Stimulated activated CD4-positive, alpha-beta T cell treated with anti-CD3 and anti-CD28 coated beads, Interleukin-1b, Interleukin-23, amount 100 ng/mL, for 1 hour (primary cell): ENCODE measurements at places on chromosomes 16 and 17.

DNA sequence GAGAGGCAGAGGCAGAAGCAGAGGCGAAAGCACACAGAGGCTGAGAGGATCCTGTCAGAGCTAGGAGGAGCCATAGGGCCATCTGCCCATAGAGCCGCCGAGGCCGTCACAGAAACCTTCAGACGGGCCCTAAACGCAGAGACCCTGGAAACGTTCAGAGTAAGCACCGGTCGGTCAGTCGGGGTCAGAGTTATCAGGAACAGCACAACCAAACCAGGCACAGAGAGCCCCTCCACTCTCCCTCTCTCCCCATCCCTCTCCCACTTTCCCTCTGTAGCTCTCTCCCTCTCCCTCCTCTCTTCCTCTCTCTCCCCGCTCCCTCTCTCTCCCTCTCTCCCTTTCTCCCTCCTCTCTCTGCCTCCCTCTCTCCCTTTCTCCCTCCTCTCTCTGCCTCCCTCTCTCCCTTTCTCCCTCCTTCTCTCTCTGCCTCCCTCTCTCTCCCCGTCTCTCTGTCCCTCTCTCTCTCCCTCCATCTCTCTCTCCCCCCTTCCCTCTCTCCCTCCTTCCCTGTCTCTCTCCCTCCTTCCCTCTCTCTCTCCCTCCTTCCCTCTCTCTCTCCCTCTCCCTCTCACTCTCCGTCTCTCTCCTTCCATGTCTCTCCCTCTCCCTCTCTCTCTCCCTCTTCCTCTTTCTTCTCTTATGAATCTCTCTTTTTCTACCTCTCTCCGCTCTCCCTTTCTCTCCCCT is 138.9 kb downstream of the C16orf95 start:
- DNase-seq: no peak

DNA sequence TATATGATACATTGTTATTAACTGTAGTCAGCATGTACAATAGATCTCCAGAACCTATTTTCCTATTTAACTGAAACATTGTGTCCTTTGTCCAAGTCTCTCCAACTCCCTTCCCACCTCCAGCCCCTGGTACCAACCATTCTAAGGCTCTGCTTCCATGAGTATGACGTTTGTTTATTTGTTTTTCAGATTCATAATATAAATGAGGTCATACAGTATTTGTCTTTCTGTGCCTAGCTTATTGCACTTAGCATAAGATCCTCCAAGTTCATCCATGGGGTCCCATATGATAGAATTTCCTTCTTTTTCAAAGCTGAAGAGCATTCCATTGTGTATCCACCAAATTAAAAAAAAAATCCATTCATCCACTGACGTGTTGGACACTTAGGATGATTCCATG is 39.4 kb downstream of the OTOA start:
- no peak for DNase-seq

DNA sequence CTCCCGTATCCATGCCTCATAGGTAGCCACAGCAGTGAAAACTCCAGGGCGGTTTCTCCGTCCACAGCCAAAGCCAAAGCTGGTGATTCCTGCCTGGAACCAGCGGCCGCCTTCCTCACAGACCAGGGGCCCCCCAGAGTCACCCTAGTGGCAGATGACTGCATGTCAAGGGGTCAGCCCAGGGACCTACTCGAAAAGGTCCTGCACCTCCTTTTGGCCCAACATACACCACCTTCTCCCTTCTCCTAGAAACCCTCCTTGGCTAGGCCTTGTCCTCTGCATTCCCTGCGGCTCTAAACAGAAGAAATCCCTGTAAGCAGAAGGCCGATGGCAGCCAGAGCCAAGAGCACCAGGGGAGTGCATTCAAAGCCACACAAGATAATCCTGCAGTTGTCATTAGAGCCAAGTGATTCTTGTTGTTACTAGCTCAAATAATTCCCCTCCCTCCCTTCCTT is 6.1 kb downstream of the PRSS36 start:
- no peak for DNase-seq

GRCh38 chr17:15384142-15384787 is 42.9 kb upstream of the TEKT3 start:
- no peak for DNase-seq

GRCh38 chr16:85309656-85310587 is 197.7 kb upstream of the CIBAR2 start:
- no peak for DNase-seq

DNA sequence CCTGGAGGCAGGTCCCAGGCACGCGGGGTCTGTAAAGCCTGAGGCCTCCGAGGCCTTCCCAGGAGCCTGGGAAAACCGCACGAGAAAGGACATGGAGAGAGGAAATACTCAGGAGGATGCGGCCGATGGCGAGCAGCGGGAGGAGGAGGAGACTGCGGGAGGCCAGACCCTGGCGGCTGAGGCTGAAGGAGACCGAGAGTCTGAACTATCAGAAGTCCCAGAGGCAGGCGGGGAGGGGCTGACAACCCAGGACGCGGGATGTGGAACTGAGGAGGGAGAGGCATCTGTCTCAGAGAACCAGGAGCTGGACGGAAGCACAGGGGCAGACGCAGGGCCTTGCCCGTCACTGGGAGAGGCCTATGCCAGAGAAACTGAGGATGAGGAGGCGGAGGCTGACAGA is 2.4 kb downstream of the APOBR start:
- no peak for DNase-seq

DNA sequence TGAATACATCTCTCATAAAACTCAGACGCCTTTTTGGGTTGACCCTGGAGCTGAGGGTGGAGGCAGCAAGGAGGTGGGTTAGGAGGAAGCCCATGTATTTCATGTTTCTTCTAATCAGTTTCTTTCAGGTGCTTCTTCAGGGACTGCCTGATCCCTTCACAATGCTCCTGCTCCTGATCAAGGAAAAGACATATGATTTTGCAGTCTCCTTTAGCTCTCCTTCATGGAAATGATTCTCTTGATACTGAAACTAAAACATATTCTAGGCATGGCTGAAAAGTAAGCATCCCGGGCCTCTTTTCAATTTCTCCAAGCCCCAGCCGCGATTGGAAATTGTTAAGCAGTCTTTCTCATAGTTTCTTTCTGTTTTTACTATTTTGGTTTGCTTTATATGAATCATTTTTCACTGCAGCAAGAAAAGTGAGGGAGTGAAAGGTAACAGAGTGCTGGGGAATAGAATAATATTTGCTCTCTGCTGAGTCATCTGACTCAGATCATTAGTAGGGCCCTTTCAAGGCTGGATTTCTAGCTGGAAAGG is 730.7 kb downstream of the CDH11 start:
- DNase-seq: no peak

DNA sequence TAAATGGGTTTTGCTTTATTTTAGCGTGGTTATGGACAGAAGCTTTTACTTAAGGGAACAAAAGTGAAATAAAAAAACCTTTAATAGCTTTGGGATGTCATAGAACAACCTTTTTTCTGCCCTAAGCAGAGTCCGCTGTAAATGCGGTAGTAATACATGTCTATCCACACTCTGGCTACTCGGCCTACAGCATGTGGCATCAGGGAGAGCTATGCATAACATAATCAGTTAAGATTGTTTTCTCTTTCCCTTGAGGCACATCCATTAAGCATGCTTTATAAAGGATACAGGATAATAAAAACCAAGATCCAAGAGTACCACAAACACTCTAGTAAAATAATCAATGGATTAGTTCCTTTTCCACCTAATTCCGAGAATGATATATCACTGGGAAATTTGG is 10.3 kb downstream of the RPGRIP1L start:
- DNase-seq: no peak

- no peak for DNase-seq
Observed at GRCh38 chr17:60089096-60089806, 10.5 kb upstream of the HEATR6 start.

DNA sequence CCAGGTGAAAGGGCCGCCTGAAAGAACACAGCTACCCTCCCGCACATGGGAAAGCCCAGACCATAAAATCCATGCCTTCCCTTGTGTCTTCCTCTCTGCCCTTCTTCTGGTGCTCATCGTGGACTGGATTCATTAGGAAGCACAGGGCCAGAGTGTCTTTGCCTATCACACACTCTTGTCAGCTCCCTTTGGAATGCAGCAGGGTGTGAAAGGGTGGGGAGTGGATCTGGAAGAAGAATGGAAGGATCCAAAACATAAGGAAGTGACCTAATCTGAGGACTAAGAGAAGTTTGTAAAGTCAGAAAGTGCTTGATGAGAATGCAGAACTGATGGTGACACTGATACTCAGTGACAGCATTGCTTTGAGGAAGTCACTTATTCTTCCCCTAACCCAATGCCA is 1147.3 kb upstream of the GOT2 start:
- no peak for DNase-seq

DNA sequence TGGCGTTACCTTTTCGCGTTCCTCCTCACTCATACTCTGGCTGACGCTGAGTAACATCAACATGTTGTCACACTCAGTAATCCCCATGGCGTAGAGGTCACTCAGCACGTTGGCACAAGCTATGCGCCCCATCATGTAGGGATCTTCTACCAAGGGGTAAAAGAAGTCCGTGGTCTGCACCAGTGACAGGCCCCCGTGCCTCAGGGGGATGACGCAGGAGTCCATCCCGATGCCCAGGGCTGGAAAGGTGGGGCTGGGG is 596 bp downstream of the SEPHS2 start:
- DNase-seq: no peak

DNA sequence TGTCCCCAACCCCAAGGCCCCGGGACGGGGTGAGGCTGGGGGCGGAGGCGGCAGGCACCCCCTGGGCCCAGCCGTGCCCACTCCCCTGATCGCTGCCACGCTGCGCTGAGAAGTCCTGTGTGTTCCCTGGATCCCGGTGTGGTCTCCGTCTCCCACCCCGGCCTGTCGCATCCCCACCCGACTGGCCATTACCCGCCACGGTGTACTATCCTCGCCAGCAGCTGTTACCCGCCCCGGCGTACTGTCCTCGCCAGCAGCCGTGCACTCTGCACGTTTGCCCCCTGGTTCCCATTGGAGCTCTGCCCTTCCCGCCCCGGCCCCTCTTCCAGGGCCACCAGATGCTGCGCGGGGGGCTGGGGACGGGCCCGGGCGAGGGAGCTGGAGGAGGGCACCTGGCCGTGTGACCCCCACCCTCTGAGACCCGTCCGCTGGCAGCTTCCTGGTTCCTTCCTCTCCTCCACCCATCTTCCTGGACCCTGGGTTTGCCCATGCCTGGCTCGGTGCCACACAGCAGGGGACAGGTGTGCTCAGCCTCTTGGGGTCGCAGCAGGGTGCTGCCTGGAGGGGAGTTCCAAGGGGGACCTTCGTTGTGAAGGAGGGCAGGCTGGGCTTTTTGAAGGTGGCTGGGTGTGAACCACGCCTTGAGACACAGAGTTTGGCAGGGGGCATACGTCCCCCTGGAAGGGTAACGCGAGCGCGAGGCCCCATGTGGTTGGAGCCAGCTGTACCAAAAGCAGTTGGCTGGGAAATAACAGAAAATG is 19.7 kb downstream of the BAHCC1 start:
- DNase-seq: no peak

- DNase-seq: no peak
Observed at GRCh38 chr17:49516180-49516579, 21.1 kb downstream of the NGFR start.

GRCh38 chr16:53779186-53779585 is 75.2 kb downstream of the FTO start:
- DNase-seq: no peak
